ENCODE measurements at places on chromosomes 4 and X.

DNA sequence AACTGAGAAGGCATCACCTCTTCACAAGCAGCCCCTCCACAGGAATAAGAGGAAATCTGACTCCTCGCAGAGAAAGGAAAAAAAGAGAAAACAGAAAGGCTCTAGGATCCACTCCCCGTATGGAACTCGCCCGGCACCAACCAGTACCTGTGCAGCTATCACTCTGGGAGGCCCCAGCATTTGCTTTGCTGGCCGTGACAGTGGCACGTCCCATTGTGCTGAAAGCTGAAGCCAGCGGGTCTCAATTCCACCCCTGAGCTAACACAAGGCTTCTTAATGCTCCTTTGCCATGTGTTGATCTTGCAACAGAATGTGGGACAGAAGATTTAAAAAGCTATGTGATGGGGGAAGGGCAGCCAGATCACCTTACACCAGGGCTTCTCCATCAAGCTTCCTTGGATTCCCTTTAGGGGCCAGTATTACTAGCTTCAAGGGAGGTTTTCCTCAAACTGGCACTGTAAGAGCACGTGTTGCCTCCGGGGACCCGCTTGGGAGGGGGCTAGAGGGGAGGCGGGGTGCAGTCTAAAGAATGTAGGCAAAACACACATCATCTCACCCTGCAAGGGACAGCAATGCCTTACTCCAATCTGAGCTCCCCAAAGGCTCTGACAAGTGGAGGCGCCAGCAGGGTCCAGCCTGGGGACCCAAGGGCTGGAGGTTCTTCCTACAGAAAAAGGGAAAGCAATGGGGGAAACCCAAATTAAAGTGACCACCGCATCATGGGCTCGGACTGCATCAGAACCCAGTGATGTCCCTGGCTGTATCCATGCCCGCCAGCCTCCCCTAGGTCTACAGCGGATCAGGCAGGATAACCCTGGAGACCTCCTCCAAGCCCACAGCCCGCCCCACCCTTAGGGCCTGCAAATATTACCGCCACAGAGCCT lies 1.2 kb downstream of the USP46 start:
- peak; percentile 54 for DNase-seq

- no peak for DNase-seq
These were observed 57.7 kb upstream of the C4orf54 start for GRCh38 chr4:99715286-99715685.

DNA sequence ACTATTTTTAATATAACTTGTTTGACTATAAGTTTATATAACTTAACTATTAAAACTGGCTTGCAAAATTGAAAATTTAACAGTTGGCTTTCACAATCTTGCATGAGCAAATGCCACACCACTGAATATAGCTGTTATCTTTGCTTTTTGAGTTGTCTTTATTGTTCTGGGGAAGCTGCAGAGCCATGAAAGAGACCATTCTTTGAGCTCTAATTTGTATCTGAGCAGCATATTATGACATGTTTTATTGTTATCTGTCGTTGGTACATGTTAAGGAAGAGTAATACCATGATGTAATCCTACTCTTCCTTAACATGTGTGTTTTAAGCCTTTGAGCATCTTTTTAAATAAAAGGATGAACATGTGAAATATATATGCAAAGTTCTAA lies 97.1 kb upstream of the ANK2 start:
- no peak for DNase-seq

GRCh38 chr4:53599632-53600031 lies 8.3 kb upstream of the LNX1 start:
- no peak for DNase-seq

- peak; percentile 78 for DNase-seq
These were observed at the start of gene HPRT1 for GRCh38 chrX:134460005-134460861. TSS of gene HPRT1 (plus strand) at chrX:134460165. CDS start at chrX:134460312, 147 bp downstream.
